ENCODE measurements at places on chromosomes 4 and X.

DNA sequence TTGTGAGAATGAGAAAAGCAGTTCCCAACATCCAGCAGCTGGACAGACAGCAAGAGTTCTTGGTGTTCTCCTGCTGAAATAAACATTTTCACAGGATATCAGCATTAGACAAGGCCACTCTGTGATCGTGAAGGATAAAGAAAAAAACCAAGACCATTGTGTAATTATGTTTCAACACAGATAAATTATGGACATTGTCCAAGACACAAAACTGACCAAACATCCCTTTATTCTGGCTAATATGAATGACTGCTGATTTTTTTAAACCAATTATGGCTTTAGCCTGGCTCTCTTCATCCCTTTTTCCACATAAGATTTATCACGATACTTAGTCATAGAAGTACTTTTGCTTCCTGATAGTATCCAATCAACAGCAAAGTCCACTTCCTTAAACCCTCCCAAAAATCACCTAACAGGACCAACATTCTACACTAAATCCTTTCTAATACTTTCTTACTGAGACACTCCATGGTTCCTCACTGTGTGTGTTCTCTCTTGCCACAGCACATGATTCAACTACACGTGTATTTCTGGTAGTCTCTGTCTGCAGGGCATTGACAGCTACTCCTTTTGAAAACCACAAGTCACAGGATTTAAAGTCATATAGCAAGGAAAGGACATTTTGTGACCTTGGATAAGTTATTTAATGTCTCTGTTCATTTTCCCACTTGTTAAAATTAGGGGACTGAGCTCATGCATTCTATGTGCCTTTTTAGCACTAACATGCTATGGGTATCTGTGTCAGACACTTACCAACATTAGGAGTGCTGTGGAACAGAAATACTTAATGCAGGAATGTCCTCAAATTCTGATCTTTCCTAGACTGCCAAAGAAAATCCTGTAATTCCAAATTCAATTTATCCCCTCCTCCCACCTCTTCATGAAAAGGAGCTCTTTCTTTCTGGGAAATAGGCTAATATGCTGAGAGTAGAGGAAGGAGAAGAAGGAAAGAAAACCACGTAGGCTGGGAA, 137.2 kb upstream of the PGRMC2 start:
- DNase-seq, result no peak

- DNase-seq, result no peak
These were observed 48.4 kb upstream of the SLC7A3 start for GRCh38 chrX:70979136-70979762.

DNA sequence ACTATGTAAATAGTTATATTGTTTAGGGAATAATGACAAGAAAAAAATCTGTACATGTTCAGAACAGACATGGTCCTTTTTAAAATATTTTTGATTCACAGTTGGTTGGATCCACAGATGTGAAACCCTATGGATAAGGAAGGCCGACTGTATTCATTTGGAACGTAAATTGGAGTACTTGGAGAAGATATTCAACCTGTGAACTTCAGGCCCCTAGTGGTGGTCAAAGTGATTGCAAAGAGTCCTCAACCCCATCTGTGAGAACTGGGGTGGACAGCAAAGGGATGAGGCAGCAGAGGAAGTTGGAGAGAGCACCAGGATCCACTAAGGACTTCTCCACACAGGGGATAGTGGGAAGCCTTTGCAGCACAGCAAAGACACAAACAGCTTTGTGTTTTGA, 6.2 kb upstream of the CXCL13 start:
- peak; percentile 22 for DNase-seq

DNA sequence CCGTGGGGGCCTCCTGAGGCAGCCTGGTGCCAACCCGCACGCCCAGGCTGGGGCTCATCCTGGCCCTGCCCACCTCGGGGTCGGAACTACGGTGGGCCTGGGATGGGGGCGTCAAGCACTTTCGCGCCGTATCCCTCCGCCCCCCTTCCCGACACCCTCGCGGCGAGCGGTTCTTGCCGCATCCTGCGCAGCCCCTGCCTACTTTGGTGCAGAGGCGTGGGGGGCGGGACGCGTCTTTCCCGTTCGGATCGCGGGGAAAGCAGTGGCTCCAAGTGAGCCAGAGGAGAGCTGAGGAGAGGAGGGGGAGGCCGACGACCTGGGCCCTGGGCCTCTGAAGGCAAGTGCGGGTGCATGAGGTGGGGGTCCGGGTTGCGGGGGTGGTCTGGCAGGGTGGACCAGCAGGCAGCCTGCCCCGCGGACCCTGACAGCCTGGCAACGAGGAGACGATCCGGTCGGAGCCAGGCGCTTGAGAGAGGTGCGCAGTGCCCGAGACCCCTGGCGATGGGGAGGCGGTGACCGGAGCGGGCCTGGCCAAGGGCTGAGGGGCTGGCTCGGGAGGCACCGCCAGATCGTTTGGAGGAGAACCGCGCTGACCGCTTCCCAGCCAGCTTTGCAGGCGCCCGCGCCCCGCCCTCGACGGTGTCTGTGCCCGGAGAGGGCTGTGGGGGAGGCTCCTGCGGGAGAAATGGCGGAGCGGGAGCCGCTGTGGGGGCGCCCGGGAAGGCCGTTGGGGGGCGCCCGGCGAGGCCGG, at the start of gene GPRASP2:
Gene GPRASP2, plus strand, starts transcription at position 233 of the 751 bp plus-strand sequence. CDS start 2,422 bp downstream, outside the sequence.
- peak; percentile 43 for DNase-seq

DNA sequence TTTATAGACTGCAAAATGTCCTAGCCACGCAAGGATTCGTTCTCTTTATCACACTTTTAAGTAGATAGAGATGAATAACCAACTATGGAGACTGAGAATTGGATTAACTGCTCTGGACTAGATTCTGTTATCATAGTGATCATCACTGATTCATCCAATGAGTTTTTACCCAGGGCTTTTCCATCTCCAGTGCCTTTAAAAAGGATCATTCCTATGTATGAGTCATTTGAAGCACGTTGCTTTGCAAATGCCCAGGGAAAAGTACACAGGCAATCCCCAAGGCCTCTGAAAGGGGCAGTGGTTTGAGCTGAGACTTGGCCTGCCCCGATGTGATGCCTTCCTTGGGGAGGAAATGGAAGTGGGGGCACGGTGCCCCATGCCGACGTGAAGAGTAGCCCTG, 122.7 kb upstream of the PSAPL1 start:
- no peak for DNase-seq

DNA sequence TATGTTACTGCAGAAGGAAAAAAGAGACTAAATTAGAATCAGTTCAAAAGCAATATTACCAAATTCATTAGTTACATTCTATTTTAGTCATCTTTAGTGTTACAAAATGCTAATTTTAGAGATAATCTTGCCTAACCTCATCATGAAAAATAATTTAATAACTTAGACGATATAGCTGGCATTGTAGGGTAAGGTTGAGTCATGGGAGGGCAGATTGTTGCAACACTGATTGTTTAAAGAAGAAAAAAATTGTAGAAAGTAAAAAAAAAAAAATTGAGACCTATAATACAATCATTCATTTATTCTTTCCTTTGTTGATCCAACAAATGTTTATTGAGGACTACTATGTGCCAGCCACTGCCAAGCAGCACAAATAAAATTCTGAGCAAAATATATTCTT, 330.9 kb downstream of the GBA3 start:
- DNase-seq, result no peak

DNA sequence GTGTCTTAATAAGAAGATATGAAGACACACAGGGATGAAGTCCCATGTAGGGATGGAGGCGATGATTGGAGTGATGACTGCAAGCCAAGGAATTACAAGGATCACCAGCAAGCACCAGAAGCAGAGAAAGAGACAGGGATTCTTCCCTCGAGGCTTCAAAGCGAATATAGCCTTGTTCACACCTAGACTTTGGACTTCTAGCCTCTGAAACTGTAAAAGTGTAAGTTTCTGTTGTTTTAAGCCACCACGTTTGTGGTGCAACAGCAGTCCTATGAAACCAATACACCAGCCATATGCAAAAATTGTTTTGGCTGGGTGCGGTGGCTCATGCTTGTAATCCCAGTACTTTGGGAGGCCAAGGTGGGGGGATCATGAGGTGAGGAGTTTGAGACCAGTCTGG, 9.8 kb upstream of the PDS5A start:
- no peak for DNase-seq
